ENCODE measurements at places on chromosomes 5 and 9.

DNA sequence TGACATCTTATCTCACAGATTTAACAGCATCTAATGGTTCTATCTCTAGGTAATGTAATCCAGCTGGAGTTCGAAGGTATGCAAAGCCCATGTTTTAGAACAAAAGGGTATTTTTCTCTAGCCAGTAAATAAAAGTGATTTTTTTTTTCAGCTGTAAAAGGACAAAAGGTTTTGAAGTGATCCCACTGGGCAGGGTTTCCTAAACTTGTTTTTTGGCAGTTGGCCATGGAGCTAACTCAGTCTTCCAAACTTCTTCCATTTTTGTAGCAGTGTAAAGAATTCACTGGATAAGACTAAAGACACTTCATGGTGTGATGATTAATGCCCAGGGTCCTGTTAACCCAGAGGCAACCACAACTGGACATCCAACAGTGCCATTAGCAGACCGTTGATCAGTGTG is 63.8 kb downstream of the TMEM252 start:
- no peak for DNase-seq

GRCh38 chr9:136848393-136849037 is 694 bp upstream of the PHPT1 start:
- DNase-seq: peak; percentile 70

GRCh38 chr9:84866396-84867175 is 197.1 kb downstream of the NTRK2 start:
- no peak for DNase-seq

DNA sequence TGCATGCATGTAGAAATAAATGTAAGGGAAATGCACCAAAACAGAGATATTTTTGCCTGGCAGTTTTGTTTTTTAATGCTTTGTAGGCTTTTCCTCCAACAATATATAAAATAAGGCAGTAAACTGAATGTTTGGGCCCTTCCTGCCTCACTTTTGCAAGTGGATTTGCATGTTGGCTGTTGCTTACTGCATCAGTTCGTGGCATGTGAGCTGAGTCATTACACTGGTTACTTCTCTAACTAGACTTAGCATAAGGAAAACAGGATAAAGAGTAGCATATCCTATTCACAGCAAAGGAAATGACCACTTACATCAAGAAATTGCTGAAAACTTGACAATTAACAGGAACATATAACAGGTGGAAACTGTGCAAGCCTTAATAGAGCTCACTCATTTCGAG is 113.4 kb downstream of the TLE1 start:
- DNase-seq: no peak

GRCh38 chr9:31084350-31084749 is 1300.1 kb upstream of the ACO1 start:
- no peak for DNase-seq

- no peak for DNase-seq
Observed at GRCh38 chr9:78292026-78292425, 4.9 kb upstream of the PSAT1 start.

DNA sequence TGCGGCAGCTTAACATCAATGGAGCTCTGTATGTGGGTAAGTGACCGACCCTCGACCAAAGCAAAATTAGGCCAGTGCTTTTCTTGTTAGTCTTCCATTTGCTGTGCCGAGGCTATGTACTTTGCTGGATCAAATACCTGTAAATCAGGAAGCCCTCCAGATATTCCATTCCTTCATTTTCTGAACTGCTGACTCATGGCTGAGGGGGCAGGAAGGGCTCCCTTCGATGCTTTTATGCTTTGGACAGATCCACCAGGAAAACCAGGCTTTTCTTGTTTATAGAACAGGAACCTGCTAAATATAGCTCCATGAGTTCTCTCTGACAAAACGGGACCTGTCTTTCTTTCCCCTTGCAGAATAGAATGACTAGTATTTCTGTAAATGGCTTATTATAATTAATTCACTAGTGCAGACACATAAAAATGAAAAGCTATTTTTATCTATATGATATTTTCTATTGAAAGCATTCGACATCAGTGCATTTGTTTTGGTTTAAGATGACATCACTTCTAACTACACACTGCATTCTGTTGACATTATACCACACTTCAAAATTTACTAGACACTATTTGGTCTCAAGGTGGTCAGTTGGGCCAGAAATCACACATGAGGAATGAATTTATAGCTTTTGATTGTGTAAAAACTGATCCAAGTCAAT is 93.3 kb downstream of the LIFR start:
- no peak for DNase-seq

DNA sequence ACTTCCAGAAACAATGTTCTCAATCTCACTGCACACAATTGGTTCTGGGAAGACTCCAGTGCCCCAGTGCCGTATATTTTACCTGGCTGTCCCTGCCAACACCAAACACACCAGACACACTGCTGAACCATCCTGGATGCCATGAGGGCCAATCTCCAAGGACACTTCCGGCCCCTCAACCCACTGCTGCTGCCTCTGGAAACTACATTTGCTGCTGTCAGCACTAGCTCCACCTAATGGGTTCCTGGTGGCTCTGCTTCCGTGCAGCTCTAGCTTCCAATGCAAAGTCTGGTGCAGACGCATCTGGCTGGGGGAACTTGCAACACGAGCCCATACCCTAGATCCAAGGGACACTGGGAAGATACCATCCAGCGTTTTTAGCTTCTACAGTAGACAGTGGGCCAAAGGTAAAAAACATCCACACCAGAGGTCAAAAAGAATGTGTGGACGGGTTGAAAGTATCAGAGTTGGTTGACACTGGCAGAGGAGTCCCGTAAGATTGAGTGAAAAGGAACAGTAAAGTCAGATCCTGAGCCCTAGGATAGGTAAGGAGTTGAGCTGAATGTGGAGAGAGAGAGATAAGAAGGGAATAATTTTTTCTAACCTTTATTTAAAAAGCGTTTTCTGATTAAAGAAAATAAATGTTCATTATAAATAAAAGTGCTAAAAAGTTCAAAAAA is 99.7 kb upstream of the KIF2A start:
- peak; percentile 54 for DNase-seq

GRCh38 chr5:83764101-83764500 is 43.4 kb upstream of the HAPLN1 start:
- DNase-seq: no peak

GRCh38 chr9:128921881-128922763 is 1.3 kb downstream of the PHYHD1 start:
- no peak for DNase-seq

DNA sequence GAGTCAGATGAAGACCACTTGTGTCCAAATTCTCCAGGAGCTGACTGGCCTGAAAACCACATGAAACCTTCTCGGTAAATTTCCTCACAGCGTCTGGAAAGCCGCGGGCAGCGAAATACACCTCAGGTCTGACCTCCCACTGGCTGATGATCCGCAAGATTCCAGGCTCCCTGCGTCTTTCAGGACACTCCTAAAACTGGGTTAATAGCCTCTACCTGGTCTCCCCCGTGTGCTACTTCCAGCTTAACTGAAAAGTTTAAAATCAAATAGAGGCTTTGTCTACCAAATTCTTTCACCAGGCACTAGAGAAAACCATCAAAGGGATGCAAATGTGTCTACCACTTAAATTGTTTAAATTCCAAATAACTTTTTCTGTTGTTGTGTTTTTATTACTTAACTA is 312.6 kb downstream of the DRD1 start:
- no peak for DNase-seq

- no peak for DNase-seq
Observed at GRCh38 chr5:151248651-151249050, 4.3 kb upstream of the GM2A start.

- no peak for DNase-seq
Observed at GRCh38 chr9:113484258-113484730, 20.8 kb downstream of the RGS3 start.

DNA sequence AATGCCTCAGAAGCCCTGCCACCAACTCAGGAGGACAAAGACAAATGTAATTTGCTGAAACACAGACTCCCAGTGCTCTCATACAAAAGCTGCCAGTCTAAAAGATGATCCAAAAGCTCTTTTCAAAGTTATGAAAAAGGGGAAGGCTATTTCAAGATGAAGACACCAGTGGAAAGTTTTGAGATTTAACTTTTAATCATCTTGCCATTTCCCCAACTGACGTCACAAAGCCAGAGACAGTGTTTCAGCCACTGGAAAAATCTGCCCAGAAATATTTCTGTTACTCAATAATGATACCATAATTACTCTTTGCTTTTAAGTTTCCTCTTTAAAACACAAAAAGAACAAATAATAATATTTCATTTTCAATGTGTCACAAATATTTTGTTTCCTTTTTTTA is 20.9 kb downstream of the ENG start:
- DNase-seq: no peak

DNA sequence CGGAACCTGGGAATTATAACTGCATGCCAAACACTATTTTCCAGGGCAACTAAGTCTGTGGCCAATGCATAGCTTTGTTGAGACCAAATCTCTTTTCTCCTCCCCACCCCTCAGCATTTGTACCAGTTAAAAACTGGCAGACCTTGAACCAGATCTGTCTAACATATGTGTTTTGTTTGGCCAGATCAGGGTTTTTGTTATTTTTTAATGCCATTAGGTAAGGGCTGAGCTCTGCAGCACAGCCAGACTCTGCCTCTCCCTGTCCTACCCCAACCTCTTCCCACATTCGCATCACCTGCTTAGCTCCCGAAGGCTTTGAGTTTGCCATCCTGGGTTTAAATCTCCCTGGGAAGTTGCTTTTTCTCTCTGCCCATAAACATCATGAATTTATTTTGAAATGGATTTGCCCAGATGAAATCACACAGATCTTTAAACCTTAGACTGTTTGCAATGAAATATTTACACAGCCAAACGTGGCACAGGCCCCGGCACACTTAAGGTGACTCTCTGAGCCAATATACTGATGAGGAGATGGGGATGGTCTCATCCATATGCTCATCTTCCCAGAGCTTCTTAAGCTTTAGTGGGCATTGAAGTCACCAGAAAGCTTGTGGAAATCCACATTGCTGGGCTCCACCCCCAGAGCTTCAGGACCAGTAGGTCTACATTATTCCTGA is 54.0 kb upstream of the ALDH1B1 start:
- no peak for DNase-seq

- DNase-seq: no peak
Observed at GRCh38 chr5:73007051-73007450, 51.2 kb downstream of the FCHO2 start.

- DNase-seq: no peak
Observed at GRCh38 chr5:112735702-112736101, 2.0 kb upstream of the APC start.

GRCh38 chr5:178431782-178432165 is 158.4 kb downstream of the COL23A1 start:
- no peak for DNase-seq

DNA sequence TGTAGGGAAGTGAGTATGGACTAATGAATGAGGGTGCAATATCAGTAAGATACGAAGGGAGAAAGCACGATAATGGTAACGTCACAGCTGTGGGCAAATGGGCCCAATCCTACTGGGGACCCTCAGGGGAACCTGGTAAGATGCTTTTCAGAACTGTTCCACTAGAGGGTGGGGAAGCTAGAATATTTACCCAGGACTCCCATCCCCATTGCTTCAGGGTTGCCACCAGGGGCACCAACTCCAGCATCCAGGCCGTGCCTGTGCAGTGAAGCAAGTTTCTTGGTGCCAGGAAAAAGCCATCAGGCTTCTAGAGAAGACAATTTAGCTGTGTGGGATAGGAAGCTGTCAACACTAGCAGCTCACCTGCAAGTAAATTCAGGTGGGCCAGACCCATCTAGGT is 409.3 kb downstream of the AGTPBP1 start:
- peak; percentile 40 for DNase-seq

- DNase-seq: no peak
Observed at GRCh38 chr5:78671609-78672008, 23.0 kb upstream of the LHFPL2 start.

DNA sequence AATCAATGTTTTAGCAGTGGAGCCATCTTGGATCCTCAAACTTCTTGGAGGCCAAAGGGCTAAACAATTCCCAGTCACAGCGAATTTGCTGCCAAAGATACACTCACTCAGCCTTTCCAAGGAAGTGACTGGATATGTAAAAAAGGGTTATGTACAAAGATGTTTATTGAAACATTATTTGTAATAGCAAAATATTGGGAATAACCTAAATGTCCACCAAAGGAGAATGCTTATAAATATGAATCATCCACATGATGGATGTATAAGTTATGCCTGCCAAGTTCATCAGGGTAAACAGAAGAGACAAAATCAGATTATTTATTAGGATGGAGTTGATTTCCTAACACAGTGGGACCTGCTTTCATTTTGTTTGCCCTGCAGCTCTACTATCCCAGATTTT is 145.2 kb upstream of the ABCA1 start:
- no peak for DNase-seq

DNA sequence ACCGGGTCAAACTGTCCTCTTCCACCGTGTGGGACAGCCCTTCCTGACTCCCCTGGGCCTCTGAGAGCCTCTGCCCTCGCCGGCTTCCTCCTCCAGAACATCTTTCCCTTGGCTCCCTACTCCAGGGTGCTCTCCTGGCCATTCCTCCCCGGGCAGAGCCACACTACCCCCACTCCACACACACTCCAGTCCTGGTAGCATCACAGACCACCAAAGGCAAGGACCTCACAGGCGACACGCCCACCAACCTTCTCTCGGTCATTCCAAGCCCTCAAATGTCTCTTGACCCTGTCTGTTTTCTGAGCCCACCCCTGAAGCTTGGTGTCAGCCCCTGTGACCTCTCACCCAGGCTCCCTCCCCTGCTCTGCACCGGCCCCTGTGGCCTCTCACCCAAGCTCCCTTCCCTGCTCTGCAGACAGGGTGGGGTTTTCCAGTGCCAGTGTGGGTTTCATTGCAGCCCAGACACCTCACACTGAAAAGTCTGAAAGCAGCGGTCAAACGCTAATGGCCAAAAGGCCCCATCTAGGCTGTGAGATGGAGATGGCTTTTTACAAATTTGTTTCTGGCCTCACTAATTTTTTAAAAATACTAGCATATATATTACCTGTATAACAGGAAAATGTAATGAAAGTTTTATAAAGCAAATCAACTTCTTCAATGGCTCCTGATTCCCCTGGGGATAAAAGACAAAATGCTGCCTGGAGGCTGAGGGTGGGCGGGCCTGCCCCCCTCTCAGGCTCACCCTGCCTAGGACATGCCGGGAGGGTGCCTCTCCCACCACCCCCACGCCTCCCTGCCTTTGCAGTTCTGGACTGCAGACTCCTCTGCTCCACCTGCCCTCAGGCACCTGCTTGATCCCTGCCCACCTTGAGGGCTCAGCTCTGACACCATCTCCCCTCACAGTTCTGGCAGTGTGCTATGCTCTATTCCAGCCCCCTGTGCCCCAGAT is 10.5 kb downstream of the LRRC26 start:
- DNase-seq: no peak

DNA sequence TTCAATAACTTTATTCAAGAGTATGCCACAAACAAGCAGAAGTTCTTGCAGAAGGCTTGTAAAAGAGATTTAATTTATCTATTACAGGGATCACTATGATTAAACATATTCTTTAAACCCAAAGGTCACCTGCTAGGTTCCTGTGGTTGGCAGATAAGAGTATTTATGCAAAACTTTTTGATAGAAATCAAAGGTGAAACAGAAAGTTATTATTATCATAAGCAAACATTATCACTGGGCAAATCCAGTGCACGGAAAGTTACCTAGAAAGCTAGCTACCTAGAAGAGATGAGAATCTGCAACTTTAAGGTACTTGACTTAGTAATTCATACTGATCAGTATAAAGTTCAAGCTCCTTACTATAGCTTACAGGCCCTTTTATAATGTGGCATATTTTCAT is 3.2 kb downstream of the STARD4 start:
- no peak for DNase-seq

- no peak for DNase-seq
Observed at GRCh38 chr9:69996967-69997366, 46.7 kb upstream of the MAMDC2 start.

Data from NB4 (cell line).